ENCODE measurements at places on chromosomes 6 and 20.

- DNase-seq, result no peak
Observed at GRCh38 chr6:142413111-142413510, 111.3 kb downstream of the ADGRG6 start.

DNA sequence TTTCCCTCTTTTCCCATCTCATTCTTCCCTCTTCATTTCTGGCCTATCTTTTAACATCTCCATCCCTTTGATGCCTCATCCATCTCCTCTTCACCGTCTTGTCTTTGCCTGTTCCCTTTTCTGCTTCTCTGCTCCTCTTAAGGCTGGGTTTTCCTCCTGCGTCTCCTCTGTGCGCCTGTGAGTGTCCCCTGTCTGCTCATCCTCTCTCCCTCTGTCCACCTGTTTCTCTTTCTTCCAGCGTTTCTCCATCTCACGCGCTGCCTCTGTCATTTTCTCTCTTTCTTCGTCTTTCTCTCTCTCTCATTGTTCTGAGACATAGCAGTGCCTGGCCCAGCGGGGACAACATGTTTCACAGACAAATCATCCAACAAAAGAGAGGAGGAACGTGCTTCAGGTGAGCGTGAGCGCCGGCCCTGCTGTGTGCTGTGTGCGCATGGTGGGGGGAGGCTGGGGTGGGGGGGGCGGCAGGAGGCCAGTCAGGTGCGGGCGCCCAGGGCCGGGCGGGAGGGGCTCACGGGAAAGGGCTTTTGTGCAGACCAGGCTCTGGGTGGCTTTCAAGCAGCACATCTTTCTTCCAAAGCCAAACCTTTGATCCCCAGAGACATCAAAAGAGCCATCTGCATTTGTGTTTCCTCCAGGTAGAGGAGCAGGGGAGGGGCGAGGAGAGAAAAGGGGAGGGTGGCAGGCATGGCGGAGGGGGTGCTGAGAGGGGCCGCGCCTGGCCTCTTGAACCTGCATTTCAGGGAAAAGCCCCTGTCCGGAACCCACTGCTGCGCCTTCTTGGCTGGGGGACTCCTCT, 121.3 kb downstream of the VEGFA start:
- DNase-seq, result no peak

DNA sequence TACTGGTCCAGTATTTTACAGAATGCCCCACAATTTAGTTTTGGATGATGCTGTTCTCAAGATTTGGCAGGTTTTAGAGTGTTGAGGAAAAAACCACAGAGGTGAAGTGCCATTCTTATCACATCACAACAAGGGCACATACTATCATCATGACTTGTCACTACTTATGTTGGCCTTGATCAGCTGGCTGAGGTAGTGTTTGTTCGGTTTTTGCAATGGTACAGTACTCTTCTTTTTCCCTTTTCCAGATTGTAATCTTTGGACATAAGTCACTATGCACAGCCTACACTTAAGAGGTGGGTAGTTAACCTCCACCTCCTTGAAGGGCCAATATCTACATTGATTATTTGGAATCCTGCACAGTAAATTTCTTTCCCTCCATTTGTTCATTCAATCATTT, 8.8 kb downstream of the TENT5A start:
- DNase-seq, result no peak

GRCh38 chr6:158152659-158153058, 15.4 kb downstream of the SERAC1 start:
- DNase-seq, result no peak
